Ureter (tissue), 1 donor: ENCODE measurements at places on chromosomes 11 and 22. TPM values are rescaled to one million over a fixed set of nuclear protein-coding genes. Genes with fewer than 3 reads are reported as not detected.

DNA sequence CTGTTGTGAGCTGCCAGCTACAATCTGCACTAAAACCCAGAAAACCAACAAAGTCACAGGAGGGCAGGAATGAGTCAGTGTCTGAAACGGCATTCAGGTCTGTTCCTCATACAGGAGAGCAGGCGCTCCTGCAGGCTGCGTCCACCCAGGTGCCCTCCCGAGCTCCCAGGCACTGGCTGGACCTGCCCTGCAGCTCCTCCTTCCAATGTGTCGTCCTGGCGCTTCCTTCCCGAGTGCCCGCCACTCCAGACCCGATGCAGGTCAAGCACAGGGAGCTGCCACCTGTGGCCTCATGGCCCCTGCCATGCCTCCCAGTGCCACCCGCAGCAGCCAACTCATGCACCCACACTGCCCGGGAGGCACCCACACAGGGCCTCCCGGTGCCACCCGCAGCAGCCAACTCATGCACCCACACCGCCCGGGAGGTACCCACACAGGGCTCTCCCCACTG lies 12.0 kb downstream of the BRD1 start:
- no peak for DNase-seq

- no peak for DNase-seq
These were observed 10.9 kb downstream of the CYB561A3 start for GRCh38 chr11:61350803-61351202.

DNA sequence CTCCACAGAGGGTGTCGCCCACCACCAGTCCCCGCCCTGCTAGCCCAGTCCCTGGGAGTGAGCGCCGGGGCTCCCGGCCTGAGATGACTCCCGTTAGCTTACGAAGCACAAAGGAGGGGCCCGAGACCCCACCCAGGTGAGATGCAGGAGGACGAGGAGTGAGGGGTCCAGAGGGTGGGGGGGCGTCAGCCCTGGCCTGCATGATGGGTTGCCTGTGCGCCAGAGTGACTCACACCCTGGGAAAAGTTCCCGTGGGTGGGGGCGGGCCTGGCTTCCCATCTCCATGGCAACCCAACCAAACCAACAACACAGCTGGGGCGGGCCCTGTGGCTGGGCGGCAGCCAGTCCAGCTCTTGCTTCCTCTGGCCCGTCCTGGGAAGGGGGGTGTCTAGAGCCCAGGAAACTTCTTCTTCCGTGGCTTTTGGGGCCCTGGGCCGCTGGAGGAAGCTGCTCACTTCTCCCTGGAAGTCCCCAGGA lies 4.5 kb downstream of the GAS2L1 start:
- DNase-seq = peak; percentile 98

The CD3E gene
- 8.0 TPM for total RNA-seq

DNA sequence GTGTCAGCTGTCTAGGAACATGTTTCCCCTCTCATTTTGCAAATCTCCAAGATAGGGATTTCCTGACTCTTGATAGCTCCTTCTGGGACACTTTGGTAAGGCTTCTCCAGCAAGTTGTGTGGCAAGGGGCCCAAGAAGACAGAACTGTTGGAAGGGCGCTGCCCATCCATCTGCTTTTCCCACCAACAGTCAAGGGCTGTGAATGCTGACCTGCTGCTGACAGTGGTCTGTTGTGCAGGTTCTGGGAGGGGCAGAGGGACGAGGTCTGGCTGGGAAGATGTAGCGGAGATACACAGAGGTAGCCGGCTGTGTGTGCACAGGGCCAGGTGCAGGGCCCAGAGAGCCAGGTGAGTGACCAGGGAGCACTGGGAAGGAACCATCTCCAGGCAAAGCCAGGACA lies 12.2 kb downstream of the BCR start:
- no peak for DNase-seq

DNA sequence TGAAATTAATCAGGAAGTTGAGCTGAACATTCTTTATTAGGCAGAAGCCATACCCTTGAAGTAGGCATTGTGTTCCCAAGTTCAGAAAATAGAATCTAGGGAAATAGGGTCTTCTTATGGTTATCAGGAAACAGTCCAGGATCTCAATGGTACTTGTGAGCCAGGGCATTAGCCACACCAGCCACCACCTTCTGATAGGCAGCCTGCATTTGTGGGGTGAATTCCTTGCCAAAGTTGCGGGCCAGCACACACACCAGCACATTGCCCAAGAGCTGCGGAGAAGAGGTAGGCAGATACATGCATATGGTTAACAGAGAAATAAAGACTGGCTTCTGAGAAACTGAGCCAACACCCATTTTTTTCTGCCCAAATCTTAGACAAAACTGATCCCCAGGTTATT lies 1.5 kb downstream of the HBD start:
- DNase-seq = no peak

DNA sequence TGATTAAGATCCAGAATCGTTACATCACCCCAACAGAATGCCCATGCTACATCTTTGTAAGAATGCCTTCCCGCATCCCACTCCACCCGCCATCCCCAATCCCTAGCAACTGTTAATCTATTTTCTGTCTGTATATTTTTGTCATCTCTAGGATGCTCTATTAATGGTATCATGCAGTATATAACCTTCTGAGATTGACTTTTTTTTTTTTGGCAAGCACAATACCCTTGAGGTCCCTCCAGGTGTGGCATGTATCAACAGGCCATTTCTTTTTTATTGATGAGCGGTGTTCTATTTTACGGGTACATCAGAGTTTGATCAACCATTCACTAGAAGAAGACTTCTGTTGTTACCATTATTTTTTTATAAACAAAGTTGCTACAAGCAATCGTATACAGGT lies 30.2 kb upstream of the SCN3B start:
- no peak for DNase-seq

DNA sequence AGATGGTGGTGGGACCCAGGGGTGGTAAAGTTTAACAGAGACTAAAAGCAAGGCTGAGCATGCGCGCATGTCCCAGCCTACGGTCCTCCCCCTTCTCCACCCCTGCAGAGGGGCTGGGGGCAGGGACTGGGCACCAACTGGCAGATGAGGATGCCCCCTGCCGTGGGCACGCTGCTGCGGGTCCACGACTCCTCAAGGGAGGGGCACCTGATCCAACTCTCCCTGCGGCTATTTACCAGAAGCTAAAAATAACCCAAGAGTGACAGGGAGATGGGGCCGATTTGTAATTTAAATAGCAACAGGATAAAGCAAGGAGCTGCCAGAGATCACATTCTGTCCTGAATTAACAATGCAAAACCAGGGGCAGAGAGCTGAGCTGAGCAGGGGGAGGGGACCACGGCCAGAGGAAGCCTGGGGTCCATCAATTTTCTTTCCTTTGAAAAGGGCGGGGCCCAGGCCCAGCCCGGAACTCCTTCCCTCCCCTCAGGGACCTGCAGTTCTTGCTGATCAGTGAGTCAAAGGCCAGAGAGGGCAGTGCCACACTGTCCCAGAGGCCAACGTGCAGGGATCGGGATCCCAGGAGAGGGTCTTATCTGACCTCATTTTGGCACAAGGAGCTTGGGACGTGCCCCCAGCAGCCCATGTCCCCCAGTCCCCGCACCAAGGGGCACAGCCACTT lies 8.1 kb upstream of the DGKZ start:
- no peak for DNase-seq

DNA sequence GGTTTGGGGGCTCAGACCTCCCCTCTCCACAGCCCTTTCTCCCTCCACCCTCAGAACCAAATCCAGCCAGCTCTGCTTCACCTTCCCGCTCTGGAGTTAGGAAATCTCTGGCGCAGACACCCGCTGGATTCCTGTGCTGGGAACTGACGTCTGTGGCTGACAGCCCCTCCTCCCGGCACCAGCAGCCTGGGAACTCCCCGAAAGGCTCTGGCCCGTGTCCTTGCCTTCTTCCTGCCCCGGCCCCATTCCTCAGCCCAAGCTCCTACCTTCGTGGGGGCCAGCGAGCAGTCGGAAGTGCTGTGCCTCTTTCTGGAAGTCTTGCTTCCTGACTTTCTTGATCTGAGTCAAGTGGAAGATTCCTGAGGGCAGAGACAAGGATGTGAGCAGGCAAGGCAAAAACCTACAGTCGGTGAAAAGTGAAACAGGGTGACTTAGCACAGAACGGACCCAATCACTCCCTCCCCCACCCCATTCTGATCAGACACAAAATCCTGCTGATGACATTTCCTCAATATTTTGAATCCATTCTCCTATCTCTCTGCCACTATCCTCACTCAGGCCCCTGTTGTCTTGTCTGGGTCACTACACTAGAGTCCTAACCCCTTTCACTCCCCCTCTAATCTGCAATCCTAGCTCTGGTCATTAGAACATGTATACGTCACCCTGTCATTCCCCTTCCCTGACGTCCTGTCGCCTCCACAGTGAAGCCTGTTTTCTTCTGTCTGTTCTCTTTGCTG lies 34.1 kb downstream of the CHRDL2 start:
- DNase-seq = peak; percentile 82

The APOL5 gene
- not detected for total RNA-seq

The ACER3 gene
- 33.4 TPM for total RNA-seq
